ENCODE measurements at places on chromosomes 2 and 18.
A peak's percentile ranks its signal among the peaks of the same experiment; 100 is the strongest.

DNA sequence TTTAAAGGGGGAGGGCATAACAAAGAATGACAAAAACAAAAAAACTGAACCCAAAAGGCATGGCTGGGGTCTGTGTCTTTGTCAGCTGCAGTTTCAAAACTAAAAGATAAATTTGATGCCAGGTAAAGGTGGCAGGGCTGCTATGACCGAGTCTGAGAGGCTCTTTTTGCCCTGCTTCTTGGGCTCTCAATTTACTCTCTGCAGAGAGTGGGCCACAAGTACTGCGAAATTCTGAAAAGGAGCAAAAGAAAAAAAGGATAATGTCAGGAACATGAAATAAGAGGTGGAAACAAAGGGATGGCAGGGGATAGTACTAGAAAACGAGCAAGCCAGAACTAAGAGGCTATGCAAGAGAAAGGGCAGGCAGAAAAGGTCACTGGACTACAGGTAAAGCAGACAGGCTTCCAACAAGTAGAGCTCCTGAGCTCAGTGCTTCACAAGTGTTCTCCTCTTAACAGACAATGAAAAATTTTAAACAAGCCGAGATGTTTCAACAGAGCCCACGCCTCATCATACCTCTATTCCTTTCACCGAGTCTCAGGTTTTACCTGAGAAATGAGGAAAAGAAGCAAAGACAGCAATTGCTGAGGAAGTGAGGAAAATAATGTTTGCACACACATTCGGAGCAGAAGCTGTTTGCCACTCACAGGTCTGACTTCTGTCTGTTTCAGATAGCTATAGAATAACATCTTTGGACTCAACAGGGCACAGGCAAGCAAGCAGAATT is 7.3 kb downstream of the IRS1 start:
- no peak for DNase-seq

- DNase-seq = no peak
These were observed 129.7 kb downstream of the WDSUB1 start for GRCh38 chr2:159156834-159157233.

DNA sequence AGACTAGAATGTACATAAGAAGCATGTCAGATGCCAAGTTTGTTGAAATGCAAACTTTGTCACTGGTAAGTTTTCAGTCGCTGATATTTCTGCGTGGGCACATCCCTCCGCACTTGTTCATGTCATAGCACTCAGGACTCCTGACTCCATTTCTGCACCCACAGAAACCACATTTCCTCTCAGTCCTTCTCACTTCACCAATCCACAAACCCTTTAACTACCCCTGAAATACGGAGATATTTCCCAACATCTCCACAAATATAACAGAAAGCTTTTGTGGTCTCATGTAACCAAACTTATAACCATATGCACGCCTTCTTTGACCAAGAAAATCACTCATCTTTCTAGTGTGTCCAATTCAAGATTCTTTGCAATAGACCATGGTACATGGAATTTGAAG is 276.9 kb upstream of the ERBB4 start:
- DNase-seq = no peak

- DNase-seq = no peak
These were observed 51.3 kb downstream of the ANKMY1 start for GRCh38 chr2:240506406-240507059.

GRCh38 chr2:10331027-10331701 is 28.5 kb downstream of the HPCAL1 start:
- peak; percentile 67 for DNase-seq

All from CD4-positive, alpha-beta T cell treated with Interleukin-1 beta for 1 hour (primary cell).